COR-L47 (cell line): ENCODE measurements at places on chromosomes 3 and 15.

GRCh38 chr15:66261056-66261455 is 7.5 kb upstream of the MEGF11 start:
- no peak for DNase-seq

DNA sequence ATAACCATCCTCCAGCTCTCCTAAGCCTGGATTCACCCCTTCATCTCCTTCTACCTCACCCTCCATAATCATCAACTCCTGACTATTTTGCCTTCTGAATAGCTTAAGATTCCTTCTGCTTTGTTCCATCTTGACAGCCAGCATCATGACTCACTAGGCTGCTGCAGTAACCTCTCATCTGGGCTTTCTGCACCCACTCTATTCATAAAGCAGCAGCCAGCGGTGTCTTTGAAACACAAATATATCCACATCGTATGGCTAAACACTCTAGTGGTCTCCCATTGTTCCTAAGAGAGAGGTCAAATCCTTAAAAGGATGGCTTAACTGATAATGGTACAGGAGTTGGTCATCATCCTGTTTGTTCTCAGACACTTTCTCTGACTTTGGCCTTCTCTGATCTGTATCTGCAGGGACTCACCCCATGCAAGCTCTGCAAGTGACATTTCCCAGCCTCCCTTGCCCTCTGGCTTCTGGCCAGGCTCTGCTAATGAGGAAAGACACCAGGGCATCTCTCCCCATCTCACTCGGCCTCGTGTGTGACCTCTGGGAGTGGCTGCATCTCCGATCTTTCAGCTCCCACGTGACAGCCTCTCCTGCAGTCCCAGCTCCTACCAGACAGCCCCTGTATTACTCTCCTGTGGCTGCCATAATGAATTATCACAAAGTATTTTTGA is 6.2 kb downstream of the GRK7 start:
- no peak for DNase-seq

- DNase-seq, result no peak
Measured at GRCh38 chr3:189739378-189739777, 108.2 kb downstream of the TP63 start.

GRCh38 chr3:12139111-12139511 is 19.6 kb downstream of the TIMP4 start:
- no peak for DNase-seq

GRCh38 chr3:49806850-49807249 is 3.8 kb downstream of the INKA1 start:
- no peak for DNase-seq

DNA sequence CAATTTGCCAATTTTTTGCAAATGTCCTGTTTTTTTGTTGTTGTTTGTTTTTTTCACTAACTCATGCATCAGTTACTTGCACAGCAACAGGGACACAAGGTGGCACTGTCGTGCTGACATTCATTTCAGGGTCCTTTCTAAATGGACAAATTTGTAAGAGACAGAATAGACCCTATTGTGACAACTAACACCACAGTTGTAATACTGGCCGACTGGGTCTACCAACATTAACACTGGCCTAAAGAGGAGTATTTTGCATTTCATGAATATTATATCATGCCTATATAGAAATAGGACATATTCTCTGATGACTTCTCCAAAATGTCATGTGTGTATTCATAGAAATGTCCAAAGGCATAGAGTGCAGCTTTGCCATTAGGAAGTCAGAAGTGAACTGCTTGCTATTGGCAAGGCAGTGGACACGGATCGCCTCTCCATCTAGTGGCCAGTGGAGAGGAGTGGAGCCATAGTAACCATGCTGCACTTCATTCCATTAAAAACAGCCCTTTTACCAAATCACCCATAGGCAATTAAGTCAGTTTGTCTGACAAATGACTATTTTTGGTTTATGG is 54.8 kb downstream of the ZBTB20 start:
- DNase-seq, result peak; percentile 85

- no peak for DNase-seq
Measured at GRCh38 chr15:35142578-35142977, 57.5 kb upstream of the NANOGP8 start.

DNA sequence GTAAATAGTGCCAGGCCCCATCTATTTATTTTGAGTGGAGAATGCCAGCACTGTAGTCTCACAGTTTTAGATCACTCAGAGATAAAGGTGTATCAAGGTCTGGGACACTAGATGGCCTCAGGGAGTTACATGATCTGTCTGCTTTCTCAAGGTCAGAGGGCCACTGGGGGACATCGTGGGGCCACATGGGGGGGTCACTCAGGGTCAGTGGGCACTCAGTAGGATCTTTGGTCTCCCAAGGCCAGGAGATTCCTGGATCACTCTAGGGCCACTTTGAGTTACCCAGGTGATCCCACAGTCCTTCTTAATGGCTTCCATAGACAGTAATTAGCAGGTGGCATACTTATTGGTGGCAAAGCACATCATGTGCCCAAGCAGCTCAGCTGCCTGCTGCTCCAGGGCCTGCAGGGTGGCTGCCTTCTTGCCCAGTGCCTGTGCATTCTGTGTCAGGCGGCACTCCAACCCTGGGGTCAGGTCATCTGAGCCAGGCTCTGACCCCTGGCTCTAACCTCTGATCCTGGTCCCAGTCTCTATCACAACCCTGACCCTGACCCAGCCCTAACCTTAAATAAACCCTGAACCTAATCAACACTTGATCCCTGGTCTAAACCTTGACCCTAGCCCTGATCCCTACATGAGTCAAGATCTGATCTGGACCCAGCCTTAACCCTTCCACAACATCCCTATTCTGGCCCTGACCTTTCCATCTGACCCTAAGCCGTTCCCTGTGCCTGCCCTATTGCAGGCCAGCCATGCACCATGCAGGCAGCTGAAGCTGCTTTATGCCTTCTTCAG is 1.8 kb upstream of the LAMB2 start:
- DNase-seq, result no peak
